ENCODE measurements at places on chromosomes 12 and 14.

DNA sequence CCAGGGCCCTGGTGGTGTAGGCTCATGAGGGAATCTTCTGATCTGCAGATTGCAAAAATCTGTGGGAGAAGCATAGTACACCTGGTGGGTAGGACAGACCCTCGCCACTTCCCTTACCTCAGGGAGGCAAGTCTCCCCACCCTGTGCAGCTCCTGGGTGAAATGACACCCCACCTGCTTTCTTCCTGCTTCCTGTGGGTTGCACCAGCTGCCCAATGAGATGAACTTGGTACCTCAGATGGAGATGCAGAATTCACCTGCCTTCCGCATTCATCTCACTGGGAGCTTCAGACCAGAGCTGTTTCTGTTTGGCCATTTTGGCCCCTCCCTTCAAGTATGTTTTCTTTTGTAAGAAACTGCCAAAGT, 4.7 kb downstream of the CLEC2D start:
- DNase-seq: peak; percentile 60
- no peaks in the 10 kb centered on the region for H3K36me3 ChIP-seq
- H3K4me3 ChIP-seq: no peak overlapping the region
- H3K4me1 ChIP-seq: peaks cover 25% of the 10 kb centered on the region

DNA sequence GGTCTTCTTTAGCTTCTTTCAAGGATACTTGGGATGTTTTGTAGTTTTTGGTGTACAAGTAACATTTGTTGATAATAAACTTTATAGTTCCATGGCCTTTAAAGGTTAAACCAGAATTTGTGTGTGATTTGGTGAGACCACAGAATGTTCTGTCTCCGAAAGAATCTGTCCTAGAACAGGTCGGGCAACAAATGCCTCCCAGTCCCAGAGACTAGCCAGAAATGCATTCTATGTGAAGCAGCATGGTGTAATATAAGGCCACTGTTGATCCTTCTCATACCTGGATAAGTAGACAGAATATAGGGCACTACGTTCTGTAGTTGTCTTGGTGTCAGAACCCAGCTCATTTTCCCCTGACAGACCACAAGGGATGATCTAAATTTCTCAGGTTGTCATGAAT, 10.0 kb downstream of the STYK1 start:
- no peak overlapping the region for H3K27ac ChIP-seq
- H3K4me3 ChIP-seq: no peak overlapping the region
- no peaks in the 10 kb centered on the region for H3K36me3 ChIP-seq
- no peak for DNase-seq

- H3K27me3 ChIP-seq: peaks cover 3% of the 10 kb centered on the region
- no peaks in the 10 kb centered on the region for H3K4me1 ChIP-seq
- no peak overlapping the region for H3K27ac ChIP-seq
Observed at GRCh38 chr14:69877492-69877891, 1.7 kb upstream of the SMOC1 start.

GRCh38 chr14:77053046-77053841, 24.7 kb upstream of the IRF2BPL start:
- no peak overlapping the region for H3K4me3 ChIP-seq
- H3K36me3 ChIP-seq: no peaks in the 10 kb centered on the region
- H3K27ac ChIP-seq: peak overlapping the region; percentile 56

DNA sequence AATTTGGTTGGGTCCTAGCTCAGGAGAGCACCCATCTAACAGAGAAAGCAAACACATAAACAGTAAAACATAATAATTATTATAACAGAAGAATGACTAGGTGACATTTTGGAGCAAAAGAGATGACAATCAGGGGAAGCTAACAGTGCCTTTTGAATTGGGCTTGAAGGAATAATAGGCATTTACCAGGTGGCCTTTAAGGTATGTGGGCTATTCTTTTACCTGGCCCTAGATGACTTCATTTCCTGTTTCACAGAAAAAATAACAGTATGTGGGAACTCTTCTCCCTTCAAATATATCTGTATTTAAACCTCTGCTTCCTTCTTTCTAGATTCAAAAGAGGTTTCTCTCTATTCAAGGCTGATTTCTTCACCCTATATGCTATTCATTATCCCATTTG, 3.8 kb downstream of the IRAK4 start:
- no peak for DNase-seq
- H3K27ac ChIP-seq: no peak overlapping the region
- H3K36me3 ChIP-seq: no peaks in the 10 kb centered on the region
- peaks cover 40% of the 10 kb centered on the region for H3K4me1 ChIP-seq
- no peaks in the 10 kb centered on the region for H3K27me3 ChIP-seq
- no peak overlapping the region for H3K4me3 ChIP-seq

DNA sequence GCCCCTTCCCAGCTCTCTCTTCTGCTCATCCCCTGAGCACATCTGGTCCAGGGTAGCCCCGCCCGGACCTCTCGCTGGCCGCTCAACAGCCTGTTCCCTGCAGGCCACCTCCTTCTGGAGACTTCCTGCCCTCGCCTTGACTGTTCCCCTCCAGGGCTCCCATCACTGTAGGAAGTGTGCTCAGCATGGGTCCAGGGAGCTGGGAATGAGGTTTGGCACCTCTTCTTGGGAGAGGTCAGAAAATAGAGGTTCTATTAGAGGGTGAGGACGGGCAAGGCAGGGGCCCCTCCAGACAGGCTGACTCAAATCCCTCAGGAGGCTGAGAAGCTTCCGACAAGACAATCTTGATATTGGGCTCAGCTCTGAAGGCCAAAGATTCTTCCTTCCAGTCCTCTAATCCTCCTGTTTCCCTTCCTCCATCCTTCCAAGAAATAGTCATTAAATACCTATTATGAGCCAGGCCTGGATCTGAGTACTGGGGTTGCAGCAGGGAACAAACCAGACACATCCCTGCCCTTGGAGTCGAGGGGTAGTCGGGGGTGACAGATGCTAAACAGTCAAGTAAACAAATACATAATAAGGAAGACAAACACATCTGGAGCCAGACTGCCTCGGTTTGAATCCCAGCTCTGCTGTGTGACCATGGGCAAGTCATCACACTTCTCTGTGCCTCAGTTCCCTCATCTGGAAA, 30.6 kb downstream of the CMKLR1 start:
- no peak overlapping the region for H3K27ac ChIP-seq
- H3K4me1 ChIP-seq: peaks cover 4% of the 10 kb centered on the region
- no peak for DNase-seq

GRCh38 chr14:71582705-71583104, 349.5 kb upstream of the RGS6 start:
- no peak for DNase-seq
- H3K27me3 ChIP-seq: no peaks in the 10 kb centered on the region
- no peaks in the 10 kb centered on the region for H3K36me3 ChIP-seq
- no peak overlapping the region for H3K4me3 ChIP-seq
- H3K27ac ChIP-seq: no peak overlapping the region
- no peaks in the 10 kb centered on the region for H3K4me1 ChIP-seq

DNA sequence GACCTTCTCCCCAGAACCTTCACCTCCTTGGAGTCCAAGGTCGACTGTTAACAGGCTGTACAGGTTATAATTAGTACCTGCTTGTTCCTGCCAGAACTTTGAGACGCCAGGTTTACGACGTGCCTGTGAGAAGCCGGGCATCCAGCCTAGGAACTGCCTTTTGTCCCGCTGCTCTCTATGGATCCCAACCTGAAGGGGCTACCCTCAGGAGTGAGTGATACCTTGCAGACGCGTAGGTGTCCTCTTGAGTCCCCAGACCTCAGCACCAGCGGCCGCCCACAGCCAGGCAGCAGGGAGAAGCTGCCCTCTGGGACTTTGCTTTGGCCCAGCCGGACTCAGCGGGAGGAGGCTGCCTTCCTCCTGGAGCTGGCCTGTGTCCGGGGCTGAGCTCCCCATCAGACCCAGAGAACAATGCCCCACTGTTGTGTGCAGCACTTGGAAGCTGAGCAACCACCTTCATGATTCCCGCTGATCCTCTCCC, 16.2 kb downstream of the SYNE3 start:
- H3K27me3 ChIP-seq: peaks cover 7% of the 10 kb centered on the region
- no peak for DNase-seq
- H3K4me3 ChIP-seq: no peak overlapping the region
- H3K4me1 ChIP-seq: no peaks in the 10 kb centered on the region

DNA sequence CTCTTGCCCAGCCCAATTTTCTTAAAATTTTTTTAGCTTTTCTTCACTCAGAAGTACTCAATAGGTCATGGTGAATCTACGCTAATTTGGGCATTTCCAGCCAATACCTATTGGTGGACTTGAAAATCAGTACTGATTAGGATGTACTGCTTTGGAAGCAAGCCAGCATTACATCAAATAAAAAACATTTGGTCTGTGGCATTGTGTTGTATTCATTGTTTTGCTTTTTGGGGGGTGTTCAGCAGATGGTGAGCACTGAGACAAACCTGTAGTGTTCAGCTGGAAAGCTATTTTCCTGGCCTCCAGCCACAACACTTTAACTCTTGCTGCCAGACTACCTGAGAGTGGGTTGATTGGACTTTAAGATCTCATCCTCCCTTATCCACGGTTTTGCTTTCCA, 4.0 kb downstream of the MAPKAPK5 start:
- DNase-seq: no peak
- H3K36me3 ChIP-seq: peaks cover 33% of the 10 kb centered on the region
- H3K4me1 ChIP-seq: peaks cover 26% of the 10 kb centered on the region
- no peak overlapping the region for H3K4me3 ChIP-seq
- no peaks in the 10 kb centered on the region for H3K27me3 ChIP-seq

- H3K4me3 ChIP-seq: no peak overlapping the region
- H3K27me3 ChIP-seq: peaks cover 5% of the 10 kb centered on the region
- no peak overlapping the region for H3K27ac ChIP-seq
- DNase-seq: no peak
Observed at GRCh38 chr14:38761033-38761432, 342.0 kb downstream of the SEC23A start.

DNA sequence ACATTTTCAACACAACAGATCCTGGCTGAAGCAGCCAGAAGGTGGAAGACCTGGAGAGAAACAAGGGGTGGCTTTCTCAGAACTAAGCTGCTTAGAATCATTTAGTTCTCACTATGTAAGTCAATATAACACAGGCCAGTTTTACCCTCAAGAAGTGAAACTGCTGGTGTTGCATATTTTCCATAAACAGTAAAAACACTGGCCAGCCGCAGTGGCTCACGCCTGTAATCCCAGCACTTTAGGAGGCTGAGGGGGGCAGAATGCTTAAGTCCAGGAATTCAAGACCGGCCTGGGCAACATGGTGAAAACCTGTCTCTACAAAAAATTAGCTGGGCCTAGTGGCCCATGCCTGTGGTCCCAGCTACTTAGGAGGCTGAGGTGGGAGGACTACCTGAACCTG, 11.6 kb downstream of the STX2 start:
- H3K4me1 ChIP-seq: peaks cover 6% of the 10 kb centered on the region
- no peak for DNase-seq
- H3K36me3 ChIP-seq: peaks cover 26% of the 10 kb centered on the region
- H3K4me3 ChIP-seq: no peak overlapping the region
- H3K27ac ChIP-seq: no peak overlapping the region

GRCh38 chr12:50024805-50025186, 498 bp downstream of the RACGAP1 start:
- H3K4me1 ChIP-seq: peaks cover 42% of the 10 kb centered on the region
- no peak for DNase-seq
- no peaks in the 10 kb centered on the region for H3K27me3 ChIP-seq

GRCh38 chr14:105534586-105534985, 8.2 kb downstream of the TMEM121 start:
- no peaks in the 10 kb centered on the region for H3K36me3 ChIP-seq
- H3K27ac ChIP-seq: no peak overlapping the region
- DNase-seq: no peak
- peaks cover 7% of the 10 kb centered on the region for H3K4me1 ChIP-seq

DNA sequence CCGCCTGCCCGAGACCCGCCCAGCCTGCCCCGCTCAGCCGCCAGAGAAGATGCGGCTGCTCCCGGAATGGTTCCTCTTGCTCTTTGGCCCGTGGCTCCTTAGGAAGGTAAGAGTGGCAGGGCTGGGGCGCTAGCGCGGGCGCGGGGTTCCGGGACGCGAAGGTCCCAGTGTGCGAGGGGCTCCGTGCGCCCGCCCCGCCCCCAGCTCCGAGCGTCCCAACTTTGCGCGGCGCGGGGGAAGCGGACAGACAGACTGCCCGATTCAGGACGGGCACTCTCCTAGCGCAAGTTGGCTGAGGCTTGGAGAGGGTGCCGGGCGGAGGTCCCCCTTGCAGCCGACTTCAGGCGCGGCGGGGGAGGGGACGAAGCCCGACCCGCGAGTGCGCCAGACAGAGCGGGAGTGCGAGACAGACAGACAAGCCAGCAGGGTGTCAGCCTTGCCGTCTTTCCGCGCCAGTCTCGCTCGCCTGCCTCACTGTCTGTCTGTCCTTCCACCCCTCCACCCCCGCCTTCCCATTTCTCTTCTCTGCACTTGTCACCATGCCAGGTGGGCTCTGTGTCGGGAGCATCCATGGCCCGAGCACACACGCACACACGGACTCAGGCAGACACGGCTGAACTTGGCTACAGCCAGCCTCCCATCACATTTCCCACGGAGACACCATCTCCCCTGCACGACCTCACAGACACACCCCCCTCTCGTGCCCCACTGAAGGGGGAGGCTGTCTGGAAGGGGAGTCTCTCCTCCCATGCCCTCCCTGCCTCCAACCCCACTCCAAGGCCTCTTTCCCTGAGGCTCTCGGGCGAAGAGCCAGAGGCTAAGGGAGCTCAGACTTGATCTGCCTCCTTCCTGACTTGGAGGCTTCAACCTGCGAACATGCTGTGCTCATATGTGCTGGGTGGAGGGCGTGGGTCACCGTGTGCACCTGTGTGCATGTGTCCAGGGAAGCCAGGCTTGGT, 606 bp downstream of the NXPH4 start:
- peaks cover 47% of the 10 kb centered on the region for H3K27me3 ChIP-seq
- H3K27ac ChIP-seq: no peak overlapping the region
- H3K4me3 ChIP-seq: no peak overlapping the region
- H3K4me1 ChIP-seq: peaks cover 13% of the 10 kb centered on the region
- no peak for DNase-seq

GRCh38 chr12:3980504-3981272, 107.5 kb upstream of the PARP11 start:
- no peaks in the 10 kb centered on the region for H3K36me3 ChIP-seq
- H3K27me3 ChIP-seq: peaks cover 10% of the 10 kb centered on the region
- no peak overlapping the region for H3K4me3 ChIP-seq
- DNase-seq: no peak

DNA sequence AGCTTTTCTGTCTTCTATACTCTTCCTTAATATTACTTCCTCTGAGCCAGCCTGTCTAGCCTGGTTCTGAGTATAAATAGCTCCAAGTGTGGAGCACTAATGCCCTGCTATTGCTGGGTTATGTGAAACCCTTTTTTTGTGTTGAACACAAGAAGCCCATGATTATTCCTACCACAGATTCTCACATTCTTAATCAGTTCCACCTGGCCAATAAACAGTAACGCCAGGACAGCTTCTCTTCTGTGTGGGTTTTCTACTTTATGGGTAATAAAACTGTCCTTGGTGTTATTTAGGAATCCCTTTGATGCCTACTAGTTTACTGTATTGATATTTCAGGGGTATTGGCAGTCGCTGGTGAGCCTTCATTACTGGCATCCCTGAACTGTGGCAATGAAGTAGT, 48.9 kb upstream of the LRIG3 start:
- H3K4me3 ChIP-seq: no peak overlapping the region
- no peak overlapping the region for H3K27ac ChIP-seq
- no peaks in the 10 kb centered on the region for H3K27me3 ChIP-seq

GRCh38 chr12:49662998-49663843, 39.9 kb downstream of the PRPF40B start:
- DNase-seq: peak; percentile 94
- no peaks in the 10 kb centered on the region for H3K27me3 ChIP-seq
- peaks cover 30% of the 10 kb centered on the region for H3K36me3 ChIP-seq
- peak overlapping the region; percentile 90 for H3K27ac ChIP-seq

GRCh38 chr12:2544230-2544629, 250.5 kb upstream of the FKBP4 start:
- H3K36me3 ChIP-seq: no peaks in the 10 kb centered on the region
- H3K4me3 ChIP-seq: no peak overlapping the region

- H3K4me1 ChIP-seq: no peaks in the 10 kb centered on the region
- H3K4me3 ChIP-seq: no peak overlapping the region
- H3K36me3 ChIP-seq: no peaks in the 10 kb centered on the region
Observed at GRCh38 chr12:47799357-47799955, 20.2 kb downstream of the HDAC7 start.

All from DND-41 (cell line).